ENCODE measurements at places on chromosomes 6 and 20.

DNA sequence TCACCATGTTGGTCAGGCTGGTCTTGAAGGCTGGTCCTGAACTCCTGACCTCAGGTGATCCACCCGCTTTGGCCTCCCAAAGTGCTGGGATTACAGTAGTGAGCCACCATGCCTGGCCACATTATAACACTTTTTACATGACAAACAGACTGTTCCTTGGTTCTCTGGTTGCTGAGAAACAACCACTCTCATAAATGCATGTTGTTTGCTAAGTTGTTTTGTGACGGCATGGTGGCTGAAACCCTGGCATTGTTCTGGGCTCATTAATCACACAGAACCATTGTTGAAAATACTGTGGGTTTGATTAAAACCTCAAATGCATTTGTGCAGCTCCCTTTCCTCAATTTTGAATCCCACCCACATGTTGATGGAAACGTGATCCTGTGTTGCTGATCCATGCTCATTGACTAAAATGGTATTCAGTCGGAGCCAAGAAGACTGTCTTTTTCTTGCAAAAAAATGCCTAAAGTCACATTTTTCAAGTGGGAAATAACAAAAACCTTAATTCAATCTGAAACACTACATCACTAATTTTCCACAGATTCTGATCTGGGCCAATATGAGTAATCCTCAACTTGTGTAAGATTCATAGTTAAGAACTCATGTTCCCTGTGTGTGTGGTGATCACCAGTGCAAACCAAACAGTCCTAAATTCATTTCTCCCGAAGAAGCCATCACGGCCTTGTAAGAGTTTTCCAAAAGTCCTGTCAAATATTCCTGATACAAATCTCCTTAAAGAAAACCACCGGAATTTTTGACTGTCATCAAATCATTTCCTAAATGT, 132.8 kb downstream of the FNDC1 start:
- DNase-seq = no peak

- DNase-seq = no peak
Observed at GRCh38 chr6:123036648-123037047, 40.6 kb downstream of the CLVS2 start.

GRCh38 chr6:2171728-2172127, 73.7 kb downstream of the GMDS start:
- DNase-seq = no peak

DNA sequence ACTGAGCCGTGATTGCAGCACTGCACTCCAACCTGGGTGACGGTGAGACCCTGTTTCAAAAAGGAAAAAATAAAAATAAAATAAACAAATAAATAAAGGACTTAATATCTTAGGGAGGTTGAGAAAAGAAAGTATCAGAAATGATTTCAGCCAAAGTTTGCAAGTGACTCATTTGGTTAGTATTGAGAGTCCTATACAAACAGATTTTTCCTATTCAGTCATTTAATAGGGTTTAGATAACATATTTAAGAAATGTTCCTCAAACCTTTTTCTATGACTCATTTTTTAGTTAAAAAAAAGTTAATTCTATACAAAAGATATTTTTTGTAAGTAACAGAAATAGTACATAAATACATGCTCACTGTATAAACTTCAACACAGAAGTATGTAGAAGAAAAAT, 235.1 kb downstream of the GJA1 start:
- DNase-seq = no peak

Data from osteocyte (in vitro differentiated cells).